ENCODE measurements at places on chromosomes 2 and 18.

GRCh38 chr18:28995319-28995718 lies 818.4 kb upstream of the CDH2 start:
- DNase-seq = peak; percentile 2

DNA sequence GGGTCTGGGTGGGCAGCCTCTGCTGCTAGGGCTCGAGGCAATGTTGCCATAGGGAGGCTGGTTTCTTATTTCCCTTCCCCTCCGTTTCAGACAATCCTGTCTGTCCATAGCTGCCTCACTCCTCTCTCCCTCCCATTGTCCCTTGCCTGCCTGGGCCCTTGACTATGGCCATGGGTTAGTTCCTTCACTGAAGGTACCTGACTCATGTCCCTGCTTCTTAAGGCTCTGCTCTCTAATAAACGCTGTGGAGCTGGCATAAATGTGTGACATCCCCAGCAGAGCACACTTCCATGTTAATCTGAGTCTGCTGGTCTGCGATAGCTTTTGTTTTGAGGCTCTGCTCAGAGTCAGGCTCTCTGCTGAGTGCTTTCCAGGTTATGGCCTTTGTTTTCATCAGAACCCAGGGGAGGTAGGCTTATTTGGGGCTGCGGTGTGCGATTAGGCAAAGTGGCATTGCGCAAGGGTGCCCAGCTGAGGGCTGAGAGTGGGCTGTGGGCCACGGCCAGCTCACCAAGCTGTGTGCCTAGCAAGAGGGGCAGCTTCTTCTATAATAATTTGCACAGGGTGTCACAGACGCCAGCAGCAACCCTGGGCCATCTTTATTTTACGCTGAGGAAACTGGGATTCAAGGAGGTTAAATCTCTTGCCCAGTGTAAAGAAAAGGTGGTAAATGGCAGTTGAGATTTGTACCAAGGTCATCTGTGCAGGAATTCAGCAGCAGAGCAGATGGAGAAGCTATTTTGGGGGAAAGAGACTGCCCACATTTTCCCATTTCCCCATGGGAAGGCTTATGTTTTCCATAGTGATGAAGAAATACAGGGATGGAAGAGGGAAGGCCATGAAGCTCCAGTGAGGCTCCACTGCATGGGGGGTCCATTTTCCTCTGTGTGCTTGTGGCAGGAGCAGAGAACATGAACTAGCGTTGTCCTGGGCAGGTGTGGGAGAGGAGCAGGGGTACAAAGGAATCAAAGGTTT lies 25.6 kb downstream of the MRPL33 start:
- DNase-seq = no peak

DNA sequence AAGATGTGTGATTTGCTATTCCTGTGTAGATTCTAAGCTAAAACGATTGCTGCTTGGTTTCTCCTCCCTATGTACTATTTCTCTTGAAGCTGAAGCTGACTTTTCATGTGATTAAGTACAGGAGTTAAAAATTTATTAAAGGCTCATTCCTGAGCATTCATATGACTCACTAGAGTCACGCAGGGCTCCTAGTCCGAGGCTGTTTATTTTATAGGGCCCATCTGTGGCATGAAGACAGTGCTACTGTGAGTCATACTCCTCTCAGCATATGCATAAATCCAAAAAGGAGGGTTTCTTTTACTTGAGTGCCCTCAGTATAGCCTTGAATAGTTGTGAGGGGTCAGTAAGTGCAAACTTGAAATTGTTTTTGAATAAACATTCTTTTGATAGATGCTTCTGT lies 378.8 kb downstream of the PTPRM start:
- peak; percentile 80 for DNase-seq

- no peak for DNase-seq
Observed at GRCh38 chr2:187169864-187170263, 278.2 kb downstream of the CALCRL start.

Measured in hepatic stellate cell (primary cell).